ENCODE measurements at places on chromosomes 2 and 18. TPM values are rescaled to one million over a fixed set of nuclear protein-coding genes. Genes with fewer than 3 reads are reported as not detected.

GRCh38 chr2:172600557-172601008 lies 44.7 kb downstream of the PDK1 start:
- no peak for DNase-seq

DNA sequence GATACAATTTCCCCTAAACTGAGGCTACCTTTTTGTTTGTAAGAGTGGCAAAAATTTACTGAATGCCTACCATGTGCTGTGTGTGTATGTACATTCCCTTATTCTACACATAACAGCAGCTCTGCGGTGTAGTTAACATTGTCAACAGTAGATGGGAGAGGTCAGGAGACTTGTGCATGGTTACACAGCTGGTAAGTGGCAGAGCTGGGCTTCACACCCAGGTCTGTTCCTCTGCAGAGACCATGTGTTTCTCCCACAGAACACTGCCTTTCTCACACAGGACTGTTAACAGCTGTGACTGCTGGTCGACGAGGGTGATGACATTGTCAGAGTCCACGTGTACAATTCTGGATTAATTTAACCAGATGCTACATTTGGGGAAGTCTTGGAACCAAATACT lies 49.1 kb downstream of the EML6 start:
- no peak for DNase-seq

- DNase-seq = no peak
Observed at GRCh38 chr2:43175876-43176275, 50.5 kb downstream of the ZFP36L2 start.

DNA sequence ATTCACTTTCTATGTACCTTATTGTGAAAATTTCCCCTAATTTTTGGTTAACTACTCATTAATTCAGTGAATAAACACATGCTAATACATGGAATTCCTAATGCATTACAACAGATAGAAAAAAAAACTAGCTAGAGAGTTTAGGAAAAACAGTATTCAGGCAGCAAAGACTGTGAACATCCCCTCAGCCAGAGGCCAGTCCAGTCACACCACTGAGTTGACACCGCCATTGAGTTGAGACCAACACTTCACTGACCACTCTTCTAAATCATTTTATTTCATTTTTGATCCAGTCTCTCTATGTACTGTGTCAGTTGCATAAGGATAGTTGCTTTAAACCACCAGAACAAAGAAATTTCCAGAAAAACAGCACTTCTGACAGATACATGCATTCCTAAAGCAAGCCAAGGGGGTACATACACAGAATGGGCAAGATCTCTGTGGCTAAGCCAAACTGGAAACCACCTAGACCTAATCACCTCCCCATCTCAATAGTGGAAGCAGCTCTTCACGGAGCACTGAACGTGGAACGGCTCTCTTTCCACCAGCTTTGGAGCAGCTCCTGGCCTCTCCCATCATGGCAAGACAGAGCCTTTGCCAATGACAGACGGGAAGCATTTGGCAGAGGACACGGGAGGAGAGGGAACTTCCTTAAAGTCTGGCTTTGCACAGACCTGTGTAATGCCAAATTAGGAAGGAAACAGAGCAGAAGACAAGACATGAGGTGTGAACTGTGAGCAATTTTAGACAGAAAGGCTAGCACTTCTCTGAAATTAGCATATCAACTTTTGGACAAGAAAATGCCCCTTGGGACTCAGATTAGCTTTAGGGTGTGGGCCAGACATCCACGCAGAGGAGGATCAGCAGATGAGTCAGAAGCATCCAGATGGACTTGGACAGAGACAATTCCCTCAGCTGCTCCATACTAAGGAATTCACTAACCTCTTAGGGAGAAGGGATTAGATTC lies 36.4 kb downstream of the CACNB4 start:
- DNase-seq = peak; percentile 87

GRCh38 chr2:174510583-174511189 lies 23.9 kb upstream of the GPR155 start:
- no peak for DNase-seq

DNA sequence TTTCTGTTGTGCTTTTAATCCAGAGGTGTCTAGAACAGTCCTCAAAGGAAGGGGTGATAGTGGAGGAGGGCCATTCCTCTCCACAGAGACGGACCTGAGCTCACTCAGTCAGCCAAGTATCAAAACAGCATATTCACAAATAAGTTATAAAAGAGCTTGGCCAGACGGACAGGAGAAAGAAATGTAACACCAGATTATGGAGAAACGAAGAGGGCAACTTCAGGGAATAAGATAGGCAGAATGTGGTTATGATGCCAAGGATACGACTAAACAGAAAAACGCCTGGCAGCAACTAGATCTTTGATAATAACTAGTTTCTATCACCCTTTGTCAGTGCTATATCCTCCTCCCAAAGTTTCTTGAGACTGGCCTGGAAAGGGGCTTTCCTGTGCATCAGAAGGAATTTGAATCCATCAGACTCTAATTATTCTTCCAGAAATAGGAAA lies 42.5 kb downstream of the MAP4K3 start:
- DNase-seq = no peak

- no peak for DNase-seq
Observed at GRCh38 chr2:85536479-85536878, 2.5 kb upstream of the MAT2A start.

DNA sequence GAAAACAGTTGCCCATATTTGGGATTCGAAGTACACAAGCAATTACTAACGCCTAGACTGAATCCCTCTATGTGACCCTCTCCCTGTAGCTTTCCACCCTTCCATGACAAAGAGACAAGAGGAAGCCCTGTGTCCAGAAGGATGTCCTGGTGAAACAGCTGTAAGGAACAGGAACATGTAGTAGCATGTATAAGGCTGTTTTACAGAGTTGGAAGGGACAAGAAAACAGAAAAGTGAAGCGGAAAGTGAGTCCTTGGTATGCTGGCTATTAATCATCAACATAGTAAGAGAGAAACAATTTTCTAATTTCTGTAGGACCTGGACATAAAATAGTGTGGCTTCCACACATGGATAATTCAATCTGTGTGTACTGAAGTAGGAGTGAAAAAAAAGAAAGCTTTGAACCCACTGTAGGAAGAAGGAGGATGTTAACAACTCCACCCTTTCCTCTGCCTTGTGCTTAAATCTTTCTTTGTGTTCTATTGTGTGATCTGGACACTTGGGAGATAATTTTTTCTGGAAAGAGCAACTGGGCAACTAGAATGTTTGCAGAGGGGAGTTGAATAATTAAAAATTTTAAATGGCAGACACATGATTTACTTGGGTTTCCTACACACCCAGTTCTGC lies 162.3 kb upstream of the ZSWIM2 start:
- no peak for DNase-seq

DNA sequence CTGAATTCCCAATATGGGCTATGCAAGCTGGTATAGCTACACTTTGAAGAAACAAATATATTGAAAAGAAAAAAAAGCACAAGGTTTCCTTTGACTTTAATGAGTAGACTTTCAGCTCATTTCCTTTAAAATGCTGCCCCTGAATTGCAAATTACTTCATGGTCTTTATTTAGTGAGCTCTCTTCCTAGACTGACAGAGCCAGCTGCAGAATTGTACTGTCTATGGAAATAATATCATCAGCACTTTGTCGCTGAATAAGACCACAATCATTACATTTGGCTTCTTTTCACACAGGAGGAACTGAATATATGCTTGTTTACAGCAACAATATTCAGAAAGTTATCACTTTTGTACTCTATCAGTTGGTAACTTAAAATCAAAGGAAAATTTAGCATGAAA lies 41.7 kb downstream of the ARL5A start:
- DNase-seq = no peak

- peak; percentile 66 for DNase-seq
Observed at GRCh38 chr18:5628512-5629255, 84.9 kb upstream of the EPB41L3 start.

DNA sequence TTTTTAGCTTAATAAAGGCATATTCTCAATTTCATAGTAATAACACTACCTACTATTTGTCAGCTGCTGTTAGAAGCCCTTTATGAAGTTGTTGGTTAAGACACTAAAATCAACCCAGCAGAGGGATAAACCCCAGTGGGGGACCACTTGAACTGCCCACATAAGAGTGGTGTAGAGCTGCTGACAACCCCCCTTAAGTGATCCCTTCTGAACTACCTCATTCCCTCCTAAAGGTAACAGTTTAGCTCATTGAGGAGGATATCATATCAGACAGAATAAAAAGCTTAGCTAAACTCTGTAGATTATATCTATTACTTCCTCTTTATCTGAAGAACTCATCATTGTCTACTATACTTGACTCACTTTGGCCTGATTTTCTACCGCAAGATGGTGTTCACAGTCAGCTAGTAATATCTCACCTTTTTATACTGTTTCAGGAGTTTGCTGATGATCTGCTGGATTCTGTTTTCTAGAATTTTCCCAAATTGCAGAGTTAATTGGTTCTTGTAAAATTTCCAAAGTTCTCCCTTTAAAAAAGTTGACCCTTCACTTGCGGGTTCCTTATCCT lies 16.2 kb downstream of the GALM start:
- no peak for DNase-seq

GRCh38 chr2:141137122-141137693 lies 993.6 kb downstream of the LRP1B start:
- DNase-seq = no peak

DNA sequence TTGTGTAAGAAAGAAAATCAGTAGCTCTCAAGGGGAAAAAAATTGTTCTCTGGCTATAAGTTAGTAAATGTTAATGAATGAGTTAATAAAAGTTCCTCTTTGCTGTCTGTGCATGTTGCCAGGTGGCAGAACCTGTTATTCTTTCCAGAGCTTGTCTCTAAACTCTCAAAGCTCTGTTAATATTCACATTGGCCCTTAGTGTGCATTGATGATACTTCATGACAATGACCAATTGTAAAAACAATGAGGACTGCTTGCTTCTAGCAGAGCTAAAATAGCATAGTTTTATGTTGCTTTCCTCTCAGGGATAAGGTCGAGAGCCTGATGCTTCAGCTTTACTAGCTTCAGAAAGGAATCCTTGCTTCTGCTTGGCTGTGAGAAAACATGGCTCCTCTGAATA lies 91.5 kb downstream of the RAD51AP2 start:
- DNase-seq = no peak

DNA sequence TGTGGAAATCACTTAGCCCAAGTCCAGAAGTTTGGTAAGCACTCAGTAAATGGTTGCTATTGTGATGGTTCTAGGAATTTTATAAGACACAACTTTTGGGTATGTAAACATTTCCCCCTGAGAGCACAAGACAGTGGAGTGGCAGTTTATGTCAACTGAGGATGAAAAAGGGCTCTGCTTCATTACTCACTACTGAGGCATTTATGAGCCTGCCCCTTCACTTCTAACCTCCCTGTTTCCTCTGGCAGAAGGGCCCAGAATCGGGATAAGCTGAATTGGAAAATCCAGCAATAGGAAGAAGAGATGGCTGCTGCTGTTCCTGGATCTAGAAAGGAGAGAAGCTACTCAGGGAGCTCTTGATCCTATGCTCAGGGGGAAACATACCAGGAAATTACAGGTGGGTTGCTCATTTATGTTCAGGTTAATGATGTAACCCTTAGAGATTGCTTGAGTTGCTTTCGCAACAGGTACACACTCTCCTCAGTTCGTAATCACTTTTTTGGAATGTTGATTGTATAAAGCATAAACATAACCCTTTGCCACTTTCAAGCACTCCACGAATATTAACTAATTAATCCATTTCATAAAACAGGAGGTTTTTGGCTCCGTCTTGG lies 46.3 kb downstream of the ADCYAP1 start:
- DNase-seq = no peak

GRCh38 chr18:76522122-76522503 lies 27.1 kb upstream of the ZNF516 start:
- no peak for DNase-seq

- DNase-seq = no peak
Observed at GRCh38 chr18:28781616-28782362, 604.9 kb upstream of the CDH2 start.

GRCh38 chr2:237752761-237753165 lies 45.8 kb upstream of the RBM44 start:
- DNase-seq = no peak

GRCh38 chr2:176159663-176160250 lies 2.6 kb downstream of the HOXD3 start:
- DNase-seq = no peak

DNA sequence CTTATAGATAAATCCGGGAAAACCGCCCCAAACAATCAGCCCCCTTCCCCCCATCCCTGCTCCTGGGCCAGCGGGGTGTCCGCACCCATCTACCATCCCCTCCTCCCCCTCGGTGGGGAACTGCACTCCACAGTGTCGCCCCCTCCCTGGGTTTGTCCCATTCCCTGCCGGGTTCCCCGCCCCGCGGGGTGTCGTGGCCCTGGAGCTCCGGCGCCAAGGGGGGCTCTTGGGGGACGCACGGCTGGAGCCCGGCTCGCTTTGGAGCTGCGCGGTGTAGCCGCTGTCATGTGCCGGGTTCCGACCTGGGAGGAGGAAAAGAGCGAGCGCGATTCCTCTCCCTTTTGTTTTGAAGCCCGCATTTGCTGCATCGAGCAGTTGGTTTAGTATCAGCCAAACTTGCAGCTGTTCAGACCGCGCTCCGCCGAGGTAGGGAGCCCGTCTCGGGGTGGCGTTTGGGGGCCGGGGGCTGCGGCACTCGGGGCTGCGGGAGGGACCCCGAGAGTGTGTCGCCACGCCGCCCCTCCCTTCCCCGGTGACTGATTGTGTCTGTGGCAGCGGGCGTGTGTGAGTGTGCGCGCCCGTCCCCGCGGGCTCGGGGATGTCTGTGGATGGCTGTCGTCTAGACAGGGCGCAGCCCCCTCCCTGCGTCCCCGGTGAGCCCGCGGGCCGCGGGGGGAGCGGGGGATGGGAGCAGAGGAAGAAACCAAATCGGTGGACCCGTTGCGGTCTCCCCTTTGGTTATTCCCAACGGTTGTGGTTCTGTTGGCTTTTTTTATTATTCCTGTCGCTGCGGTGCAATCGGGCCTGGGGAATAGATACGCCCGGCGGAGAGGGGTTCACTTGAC lies 797 bp downstream of the CTIF start:
- peak; percentile 33 for DNase-seq

DNA sequence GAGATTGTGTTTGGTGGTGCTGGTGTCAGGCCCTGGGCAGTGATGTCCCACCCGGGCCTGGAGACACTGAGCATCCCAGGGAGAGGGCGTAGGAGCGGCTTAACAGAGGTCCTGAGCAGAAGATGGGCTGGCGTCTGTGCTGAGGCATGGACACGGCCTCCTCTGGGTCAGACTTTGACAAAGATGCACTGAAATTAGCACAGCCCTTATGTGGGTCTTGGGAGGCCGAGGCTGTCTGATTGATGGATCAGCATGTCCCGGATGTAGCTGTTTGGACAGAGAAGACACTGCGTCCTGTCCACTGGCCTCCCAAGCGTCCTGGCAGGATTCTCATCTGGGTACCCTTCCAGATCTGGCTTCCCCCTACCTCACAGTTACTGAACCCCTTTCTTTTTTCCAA lies 159.4 kb downstream of the ANKRD30B start:
- no peak for DNase-seq

GRCh38 chr2:170468557-170468956 lies 246.6 kb upstream of the SP5 start:
- no peak for DNase-seq

The PTPRN gene
- 18.1 TPM for total RNA-seq

The FAP gene
- total RNA-seq = 24.0 TPM

The ZBTB7C gene
- 3.9 TPM for total RNA-seq

The FTCDNL1 gene
- total RNA-seq = 4.1 TPM

The RGPD4 gene
- not detected for total RNA-seq

The REG1B gene
- not detected for total RNA-seq

The TRABD2A gene
- total RNA-seq = 1.4 TPM

The ZNF521 gene
- total RNA-seq = 130 TPM

The CPO gene
- total RNA-seq = not detected

The CAPN14 gene
- 2.8 TPM for total RNA-seq

The CYP27C1 gene
- total RNA-seq = 1.1 TPM

The ARHGAP25 gene
- total RNA-seq = 0.82 TPM

The G6PC2 gene
- not detected for total RNA-seq

Data from cerebellum (tissue), 4 donors.